Osteoblast (primary cell): ENCODE measurements at places on chromosomes 13 and 19.

DNA sequence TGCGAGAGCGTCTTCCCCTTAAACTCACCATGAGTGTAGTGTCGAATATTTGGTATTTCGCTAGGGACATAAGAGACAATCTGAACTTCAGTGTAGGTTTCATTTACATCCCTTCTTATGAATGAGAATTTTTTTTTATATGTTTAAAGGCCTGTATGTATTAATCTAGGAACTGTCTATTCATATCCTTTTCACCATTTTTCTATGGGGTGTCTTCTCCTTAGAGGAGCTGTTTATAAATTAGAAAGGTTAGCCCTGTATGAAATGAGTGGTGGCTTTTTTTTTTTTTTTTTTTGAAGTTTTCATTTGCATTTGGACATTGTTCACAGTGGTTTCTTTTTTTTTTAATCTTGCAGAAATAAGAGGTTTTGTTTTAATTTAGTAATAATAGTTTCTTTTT is 7.6 kb downstream of the ZNF146 start:
- DNase-seq: peak; percentile 4

- no peak for DNase-seq
Measured at GRCh38 chr13:30466358-30466714, 600 bp upstream of the HMGB1 start.

- peak; percentile 96 for DNase-seq
Measured at GRCh38 chr19:40348961-40349507, 539 bp downstream of the PLD3 start.

DNA sequence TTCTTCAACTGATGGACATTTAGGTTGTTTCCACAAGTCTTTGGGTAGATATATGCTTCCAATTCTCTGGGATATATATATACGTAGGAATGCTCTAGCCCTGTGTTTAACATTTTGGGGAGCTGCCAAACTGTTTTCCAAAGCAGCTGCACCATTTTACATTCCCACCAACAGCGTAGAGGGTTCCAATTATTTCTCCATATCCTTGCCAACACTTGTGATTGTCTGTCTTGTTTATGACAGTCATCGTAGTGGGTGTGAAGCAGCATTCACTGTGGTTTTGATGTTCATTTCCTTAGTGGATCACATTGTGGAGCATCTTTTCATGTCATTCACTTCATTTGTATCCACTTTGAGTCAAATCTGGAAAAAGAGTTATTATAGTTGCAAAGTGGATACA is 4.7 kb upstream of the CBLC start:
- no peak for DNase-seq

GRCh38 chr13:113433391-113433916 is 19.8 kb downstream of the ADPRHL1 start:
- DNase-seq: peak; percentile 83

DNA sequence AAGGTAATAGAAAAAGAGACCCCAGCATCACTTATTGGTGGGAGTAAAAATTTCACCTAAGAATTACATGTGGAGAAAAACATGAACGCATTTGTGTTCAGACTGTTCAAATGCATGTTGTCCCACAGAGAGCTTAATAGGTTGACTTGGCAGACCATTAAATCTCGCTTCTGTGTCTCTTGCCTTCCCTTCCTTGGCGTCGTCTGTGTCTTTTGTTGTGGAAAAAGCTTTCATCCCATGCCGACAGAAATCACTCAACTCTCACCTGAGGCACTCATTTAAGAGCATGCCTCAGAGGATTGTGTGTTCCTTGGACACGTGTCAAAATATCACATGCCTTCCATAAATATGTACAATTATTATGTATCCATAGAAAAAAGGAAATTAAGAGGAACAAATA is 24.4 kb upstream of the CACNA1A start:
- no peak for DNase-seq

DNA sequence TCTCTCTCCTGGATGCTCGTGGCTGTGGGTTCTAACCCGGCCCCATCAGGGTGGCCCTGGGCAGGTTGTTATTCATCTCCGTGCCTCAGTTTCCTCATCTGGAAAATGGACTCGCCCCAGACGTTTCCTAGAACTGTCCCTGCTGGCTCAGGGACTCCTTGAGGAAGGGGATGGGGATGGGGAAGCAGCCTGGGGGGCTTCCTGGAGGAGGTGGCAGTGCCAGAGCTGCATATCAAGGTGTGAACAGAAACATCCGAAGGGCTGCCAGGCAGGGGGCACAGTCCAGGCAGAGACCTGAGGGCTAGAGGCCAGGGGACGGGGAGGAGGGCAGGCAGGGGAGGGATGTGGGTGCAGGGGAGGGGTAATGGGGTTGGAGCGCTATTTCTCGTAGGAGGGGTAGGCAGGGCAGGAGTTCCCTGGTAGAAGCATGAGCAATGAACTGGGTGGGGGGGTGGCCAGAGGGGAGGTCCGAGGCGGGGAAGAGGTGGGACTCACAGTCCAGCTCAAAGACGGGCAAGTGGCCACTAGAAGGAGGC is 3.6 kb upstream of the ELANE start:
- no peak for DNase-seq

DNA sequence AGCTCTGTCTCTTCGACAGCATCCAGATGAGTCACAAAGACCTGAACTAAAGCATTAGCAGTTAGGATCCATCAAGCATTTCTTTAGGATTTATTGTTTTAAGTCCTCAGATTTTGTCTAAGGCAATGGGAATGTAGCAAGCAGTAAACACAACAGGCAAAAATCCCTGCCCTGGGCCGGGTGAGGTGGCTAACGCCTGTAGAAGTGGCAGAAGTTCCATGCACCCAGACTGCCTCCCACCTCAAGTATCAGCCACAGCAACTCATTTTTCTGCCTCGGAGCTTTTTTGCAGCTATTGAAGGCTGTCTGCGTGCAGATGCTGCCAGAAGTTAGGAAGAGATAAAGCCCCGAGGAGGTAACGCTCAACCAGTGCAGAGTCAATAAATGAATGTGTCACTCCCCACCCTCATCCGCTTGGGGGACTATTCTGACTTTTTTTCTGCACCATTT is 47.1 kb upstream of the MRI1 start:
- DNase-seq: peak; percentile 25

- no peak for DNase-seq
Measured at GRCh38 chr19:13078897-13079541, 23.6 kb downstream of the LYL1 start.

DNA sequence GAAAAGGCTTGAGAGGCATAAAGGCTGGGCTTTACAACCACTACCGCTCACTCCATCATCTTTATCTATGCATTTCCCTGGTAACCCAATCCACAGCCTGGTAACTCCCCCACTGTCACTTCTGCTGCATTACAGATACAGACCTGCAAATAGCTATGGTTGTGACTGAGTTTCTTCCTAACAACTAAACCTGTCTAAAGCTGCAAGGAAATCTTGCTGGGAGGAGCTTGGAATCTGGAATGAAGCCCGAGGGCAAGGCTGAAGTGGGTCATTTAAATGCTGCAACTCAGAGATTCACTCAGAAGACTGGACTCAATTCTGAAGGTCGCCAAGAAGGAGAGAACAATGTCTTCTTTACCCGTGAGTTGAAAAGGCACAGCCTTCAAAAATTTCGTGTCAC is at the start of gene LGALS13:
LGALS13 (plus strand) TSS at position 301 of the 400 bp plus-strand sequence; CDS start at position 346, 45 bp downstream.
- no peak for DNase-seq

- DNase-seq: no peak
Measured at GRCh38 chr19:30862876-30863275, 486.4 kb downstream of the TSHZ3 start.

DNA sequence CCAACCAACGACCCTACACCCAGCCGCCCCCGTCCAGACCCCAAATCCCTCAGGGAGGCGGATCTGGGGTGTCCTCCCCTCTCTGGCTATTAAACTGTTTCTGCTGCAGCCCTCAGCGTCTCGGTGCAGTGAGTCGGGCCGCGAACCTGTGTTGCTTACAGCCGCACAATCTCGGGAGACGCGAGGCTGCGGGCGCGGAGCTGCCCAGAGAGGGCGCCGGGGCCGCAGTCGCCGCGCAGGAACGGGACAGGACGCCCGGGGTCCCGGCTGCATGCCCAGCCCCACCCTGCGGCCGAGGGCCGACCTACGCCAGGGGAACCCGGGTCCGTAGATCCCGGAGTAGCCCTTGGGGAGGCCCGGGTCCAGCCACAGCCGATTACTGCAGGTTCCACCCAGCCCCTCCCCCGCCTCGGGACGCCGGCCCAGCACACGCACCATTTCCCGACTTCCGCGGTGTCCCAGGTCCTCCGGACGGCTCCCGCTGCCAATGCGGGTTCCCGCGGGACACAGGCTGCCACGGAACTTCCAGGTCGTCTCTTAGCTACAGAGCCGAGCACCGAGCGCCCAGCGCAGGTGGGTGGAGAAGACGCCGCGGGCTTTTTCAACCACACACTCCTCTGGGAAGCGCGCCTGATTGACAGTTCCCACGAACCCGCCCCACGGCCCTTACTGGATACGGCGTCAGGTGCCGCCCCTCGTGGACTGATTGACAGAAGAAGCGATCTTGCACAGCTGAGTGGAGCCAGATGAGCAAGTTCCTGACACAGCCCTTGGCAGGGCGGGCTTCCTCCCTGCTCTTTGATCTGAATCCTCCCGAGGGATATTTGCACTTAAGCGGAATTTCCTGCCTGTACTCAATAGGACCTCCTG is at the start of gene ZNF799:
ZNF799 (minus strand) TSS at position 639 of the 870 bp plus-strand sequence; CDS start at position 438, 201 bp downstream.
- DNase-seq: peak; percentile 95

GRCh38 chr19:33279430-33280350 is 22.6 kb downstream of the CEBPA start:
- no peak for DNase-seq

DNA sequence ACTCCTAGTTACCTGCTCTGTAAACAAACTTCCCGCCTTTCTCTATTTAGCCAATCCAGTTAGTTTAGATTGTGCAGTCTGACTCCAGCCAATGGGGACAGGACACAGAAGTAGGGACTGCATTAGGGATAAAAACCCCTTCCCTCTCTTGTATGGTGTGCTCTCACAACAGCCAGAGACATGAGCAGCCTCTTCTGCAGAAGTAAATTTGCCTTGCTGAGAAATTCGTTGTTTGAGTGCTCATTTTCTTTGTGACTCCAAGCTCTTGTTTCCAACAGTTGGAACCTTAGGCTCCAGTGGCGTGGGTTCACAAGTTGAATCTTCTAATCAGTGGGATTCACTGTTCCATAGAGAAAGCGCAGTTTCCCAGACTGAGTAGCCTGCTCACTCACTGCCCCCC is 66.1 kb downstream of the ZNF93 start:
- DNase-seq: no peak

GRCh38 chr13:21986602-21987001 is 315.7 kb downstream of the FGF9 start:
- no peak for DNase-seq

DNA sequence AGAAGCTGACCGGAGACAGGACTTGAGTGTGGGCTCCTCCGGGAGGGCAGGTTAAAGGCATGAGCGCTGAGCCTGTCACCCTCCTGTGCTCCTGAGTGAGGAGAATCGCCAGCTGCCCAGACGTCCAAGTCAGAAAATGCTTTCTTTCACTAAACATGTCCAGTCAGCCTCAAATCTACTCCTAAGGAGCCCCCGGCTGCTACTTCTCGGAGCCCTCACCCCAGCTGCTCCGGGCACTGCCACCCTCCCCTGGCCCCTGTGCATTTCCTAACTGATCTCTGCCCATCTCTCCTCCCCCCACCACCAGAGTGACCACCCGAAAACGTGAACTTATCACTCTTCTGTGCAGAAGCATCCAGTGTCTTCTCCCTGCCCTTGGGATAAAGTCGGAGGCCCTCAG is 277.5 kb upstream of the SOX1 start:
- no peak for DNase-seq

DNA sequence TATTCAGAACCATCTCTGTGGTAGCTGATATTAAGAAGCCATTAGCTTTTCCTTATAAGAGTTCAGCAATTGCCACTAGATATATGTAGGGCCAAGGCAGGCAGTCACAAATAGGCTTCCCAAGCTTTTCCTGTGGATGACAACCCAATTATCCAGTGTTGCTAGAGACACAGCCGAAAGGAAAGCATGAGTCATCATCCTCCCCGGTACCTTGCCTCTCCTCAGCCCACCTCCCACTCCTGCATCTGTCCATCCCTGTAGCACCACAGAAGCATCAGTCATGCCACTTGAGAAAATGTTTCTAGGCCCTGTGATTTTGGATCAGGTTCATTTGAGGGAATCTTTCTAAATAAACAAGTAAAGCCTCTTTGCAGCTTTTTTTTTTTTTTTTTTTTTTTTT is 204.3 kb downstream of the DNAJC15 start:
- DNase-seq: no peak

DNA sequence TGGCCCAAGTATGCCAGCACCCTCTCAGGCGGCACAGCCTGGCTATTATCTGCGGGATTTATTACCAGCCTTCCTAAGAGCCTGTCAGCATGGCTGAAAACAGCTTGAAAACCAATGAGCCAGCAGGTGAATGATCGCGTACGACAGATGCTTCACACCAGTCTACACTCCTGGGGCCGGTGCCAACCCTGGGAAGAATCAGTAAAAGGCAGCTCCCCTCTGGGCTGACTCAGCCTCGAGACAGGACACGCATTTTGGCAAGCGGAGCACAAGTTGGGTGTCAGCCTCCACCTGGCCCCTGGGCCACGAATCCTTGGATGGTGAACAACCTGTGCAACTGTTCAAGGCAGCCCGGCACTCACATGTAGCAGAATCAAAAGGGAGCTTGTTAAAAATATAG is 15.6 kb downstream of the EMP3 start:
- DNase-seq: peak; percentile 61

DNA sequence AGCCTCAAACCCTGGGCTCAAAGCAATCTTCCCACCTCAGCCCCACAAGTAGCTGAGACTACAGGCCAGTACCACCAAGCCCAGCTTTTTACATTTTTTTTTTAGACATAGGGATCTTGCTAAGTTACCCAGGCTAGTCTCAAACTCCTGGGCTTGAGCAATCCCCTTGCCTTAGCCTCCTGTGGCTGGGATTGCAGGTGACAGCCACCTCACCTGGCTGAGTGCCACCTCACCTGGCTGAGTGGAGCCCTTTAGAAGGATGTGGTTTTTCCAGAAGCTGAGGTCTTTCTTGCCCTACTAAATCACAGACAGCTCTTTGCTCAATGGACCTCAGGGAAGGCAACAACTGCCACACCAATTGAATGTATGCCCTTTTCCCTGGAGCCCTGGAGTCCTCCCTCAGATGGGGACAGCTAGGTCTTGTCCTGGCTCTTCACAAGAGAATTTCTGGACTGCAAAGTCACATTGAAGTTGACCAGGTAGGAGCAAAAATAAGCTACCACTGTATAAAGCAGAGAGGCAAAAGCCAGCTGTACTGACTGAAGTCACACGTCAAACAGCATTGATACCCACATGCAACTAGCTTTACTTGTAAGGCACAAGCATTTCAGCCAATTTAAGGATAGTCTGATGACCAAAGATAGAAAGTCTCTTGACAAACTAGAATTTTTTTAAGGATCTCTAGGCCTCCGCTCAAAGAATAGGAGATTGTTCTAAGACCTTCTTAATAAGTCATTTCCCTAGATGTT is 14.0 kb downstream of the PDX1 start:
- no peak for DNase-seq
